Cardiac fibroblast (primary cell): ENCODE measurements at places on chromosomes 2 and 18.

DNA sequence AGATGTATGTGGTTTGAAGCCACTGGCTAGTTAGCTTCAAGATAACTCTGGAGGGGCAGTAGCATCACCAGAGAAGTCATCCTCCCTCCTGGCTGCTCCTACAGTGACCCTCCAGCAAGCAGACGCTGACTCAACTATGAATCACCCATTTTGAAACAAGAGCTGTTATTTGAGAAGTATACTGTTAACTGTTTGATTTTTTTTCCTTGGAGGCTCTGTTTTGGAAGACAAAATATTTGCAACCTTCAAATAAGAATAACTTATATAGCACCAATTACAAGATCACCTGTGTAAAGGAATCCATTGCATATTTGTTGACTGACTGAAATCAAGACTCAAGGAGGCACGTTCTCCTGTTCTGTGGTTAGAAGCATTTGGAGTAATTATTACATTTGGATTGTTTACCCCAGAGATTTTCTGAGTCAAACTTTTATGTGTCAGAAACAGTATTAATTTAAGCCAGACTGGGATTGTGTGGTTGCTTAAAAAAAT lies 313.8 kb downstream of the MTX2 start:
- peak; percentile 85 for DNase-seq

DNA sequence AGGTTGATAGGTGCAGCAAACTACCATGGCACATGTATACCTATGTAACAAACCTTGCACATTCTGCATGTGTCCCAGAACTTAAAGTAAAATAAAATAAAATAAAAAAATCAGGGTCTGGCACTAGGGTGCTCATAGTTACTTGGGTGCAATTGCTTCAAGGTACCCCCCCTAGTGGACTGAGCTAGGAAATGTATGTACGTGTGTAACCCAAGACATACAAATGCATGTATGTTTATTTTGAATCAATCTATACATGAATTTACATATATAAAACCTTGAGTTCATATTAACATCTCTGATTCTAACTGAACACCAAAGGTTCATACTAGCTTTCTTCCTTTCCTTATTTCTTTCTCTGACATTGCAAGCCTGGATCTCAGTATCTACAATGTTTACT lies 51.5 kb downstream of the USP37 start:
- peak; percentile 9 for DNase-seq

GRCh38 chr18:25334588-25334987 lies 17.4 kb downstream of the ZNF521 start:
- DNase-seq, result no peak

DNA sequence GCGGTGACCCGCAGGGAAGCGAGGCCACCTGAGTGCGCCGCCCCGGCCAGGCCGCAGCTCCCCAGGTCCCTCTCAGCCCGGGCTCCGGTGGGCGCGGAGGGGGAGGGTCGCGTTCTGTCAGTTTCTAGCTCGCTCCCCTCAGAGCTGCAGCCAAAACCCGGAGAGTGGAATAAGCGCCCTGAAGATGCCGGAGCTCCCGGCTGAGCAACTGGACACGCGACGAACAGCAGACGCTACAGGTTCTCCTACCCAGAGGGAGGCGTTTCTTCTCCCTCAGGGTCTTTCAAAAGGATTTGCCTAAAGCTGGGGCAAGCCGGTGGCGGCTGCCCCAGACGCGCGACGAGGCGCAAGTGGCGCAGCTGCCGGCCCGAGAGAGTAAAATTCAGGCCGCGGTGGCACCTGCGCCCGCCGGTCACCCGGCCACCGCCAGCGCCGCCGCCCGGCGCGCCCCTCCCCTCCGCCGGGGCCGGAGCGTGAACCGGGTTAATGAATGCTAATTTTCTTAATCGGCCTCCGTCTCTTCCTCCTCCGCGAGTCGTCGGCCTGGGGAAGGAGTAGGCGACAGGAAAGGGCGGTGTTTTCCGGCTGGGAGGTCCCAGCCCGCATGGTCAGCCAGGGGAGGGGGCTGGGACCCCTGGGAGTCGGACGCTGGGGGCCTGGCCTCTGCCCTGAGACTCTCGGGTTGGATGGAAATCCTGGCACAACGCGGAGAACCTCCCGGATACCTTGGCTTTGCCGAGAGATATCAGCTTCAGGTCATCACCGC lies 845 bp upstream of the CDC42EP3 start:
- DNase-seq, result peak; percentile 83

DNA sequence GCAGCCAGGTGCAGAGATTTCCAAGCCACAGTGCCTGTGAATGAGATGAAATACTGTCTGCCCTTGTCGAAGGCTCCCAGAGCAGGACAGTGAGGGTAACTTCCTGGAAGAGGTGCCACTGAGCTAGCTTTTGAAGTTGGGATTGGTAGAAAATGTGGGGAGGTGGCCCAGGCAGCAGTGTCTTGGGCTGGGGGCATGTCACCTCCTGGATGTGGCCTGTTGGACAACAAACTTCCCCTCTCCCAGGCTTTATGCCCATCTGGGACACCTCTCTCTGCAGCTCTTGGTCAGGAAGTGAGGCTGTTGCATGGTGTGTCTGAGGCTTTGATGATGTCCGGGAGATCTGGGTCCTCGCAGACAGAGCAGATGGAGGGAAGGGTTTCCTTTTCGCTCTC lies 151.4 kb downstream of the DYSF start:
- DNase-seq, result no peak

GRCh38 chr18:40088130-40088529 lies 1866.9 kb upstream of the PIK3C3 start:
- DNase-seq, result peak; percentile 4

- DNase-seq, result peak; percentile 40
Measured at GRCh38 chr2:121398853-121399252, 113.9 kb upstream of the TFCP2L1 start.

GRCh38 chr18:74492259-74492658 lies 3.9 kb upstream of the CNDP2 start:
- no peak for DNase-seq

- DNase-seq, result peak; percentile 66
Measured at GRCh38 chr2:119289093-119289492, 65.5 kb downstream of the STEAP3 start.

DNA sequence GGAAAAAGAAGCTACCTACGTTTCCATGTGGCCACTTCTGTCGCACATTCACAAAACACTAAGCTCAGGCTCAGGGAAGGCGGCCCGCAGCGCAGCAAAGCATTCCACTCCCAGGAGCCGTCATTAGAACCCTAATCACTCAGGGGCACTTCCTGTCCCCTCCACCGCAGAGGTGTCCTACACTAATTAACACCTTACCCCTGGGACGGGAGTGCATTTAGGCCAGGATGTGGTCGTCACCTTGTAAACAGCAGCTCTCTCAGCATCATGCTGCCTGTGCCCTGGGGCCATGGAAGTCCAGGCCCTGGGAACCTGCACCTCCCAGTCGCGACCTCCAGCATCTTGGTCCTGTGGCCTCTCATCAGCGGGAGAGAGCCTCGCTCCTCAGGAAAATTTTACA lies 359.8 kb upstream of the SALL3 start:
- DNase-seq, result no peak

DNA sequence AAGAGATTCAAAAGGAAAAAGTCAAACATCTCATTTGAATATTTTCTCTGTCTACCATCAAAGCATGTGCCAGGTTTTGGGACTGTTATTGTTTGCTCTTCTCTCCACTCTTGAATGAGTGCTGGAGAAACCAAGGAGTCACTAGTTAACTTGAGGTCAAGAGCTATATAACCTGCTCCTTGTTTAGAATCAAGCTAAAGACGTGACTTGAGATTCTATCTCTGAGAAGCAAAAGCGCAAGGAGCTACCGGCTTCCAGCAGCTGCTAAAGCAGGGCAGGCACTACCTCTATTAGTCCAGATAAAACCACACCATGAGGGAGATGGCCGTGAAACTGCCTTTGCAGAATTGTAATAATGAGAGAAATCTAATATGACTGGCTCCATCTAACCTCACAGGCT lies 36.0 kb downstream of the UXS1 start:
- no peak for DNase-seq

DNA sequence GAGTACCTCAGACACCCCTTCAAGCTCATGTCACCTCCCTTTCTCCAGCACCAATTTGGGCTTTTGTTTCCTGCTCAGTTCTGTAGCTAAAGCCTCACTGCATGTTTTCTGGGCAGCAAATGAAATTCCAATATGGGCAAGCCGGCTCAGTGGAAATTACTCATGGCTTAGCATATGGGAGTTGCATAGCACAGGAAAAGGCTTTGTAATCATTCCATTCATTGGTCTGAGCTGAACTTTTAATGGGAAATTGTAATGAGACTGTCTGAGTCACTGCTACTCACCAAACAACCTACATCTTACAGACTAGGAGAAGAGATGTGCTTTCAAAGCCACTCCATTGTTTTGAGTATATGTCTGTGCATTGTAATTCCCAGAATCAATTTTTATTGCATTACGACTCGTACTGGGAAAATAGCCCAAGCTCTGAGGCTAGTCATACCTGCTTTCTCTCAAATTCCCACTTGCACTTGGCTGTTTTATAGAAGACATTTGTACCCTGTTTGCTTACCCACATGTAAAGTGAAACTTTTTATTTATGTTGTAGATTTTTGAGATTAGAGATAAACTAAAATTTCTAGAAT lies 139.5 kb upstream of the LRATD1 start:
- no peak for DNase-seq

GRCh38 chr18:3453540-3454364 lies 3.8 kb downstream of the TGIF1 start:
- DNase-seq, result peak; percentile 97

- no peak for DNase-seq
Measured at GRCh38 chr2:20880221-20880771, 57.4 kb upstream of the LDAH start.

- DNase-seq, result no peak
Measured at GRCh38 chr2:83874712-83875430, 584.2 kb downstream of the SUCLG1 start.
